Activated CD8-positive, alpha-beta memory T cell treated with anti-CD3 and anti-CD28 coated beads, Interleukin-2, amount 50 U/mL, for 48 hours (primary cell): ENCODE measurements at places on chromosomes 2 and 18.
A peak's percentile ranks its signal among the peaks of the same experiment; 100 is the strongest.

DNA sequence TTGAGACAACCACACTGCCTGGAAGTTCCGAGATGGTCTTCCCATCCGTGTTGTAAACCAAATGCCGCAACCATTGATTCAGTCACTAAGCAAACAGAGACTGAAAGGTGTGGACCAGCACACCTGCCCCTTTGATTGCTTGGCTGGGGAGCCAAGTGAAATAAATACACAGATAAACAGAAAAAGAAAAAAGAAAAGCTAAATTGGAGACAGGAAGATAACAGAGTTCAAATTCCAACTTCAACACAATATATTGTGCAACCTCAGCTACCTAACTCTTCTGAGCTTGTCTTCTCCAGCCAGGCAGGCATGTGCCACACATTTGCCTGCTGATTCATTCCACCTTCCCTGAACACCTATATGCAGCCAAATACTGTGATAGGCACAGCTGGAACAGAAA lies 110.9 kb downstream of the PID1 start:
- DNase-seq, result no peak

DNA sequence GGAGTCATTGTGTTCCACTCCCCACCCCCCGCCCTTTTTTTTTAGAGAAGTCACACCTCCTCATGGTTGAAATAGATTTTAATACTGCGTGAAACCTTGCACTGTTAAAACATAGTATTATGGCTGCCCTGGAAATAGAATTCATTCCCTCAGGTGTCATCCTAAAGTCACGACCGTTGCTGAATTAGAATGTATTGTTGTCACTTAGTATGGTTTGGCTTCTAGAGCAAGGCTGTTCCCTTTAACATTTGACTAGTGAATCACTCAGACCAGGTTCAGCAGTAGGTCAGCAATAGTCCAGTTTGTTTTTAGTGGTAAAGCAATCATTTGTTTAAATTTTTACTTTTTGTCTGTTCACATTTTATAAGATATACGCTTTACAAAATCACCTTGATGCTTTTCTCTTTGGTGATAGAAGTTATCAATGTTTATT lies 1.2 kb downstream of the BABAM2 start:
- DNase-seq, result no peak

GRCh38 chr2:96231316-96231715 lies 22.7 kb upstream of the STARD7 start:
- no peak for DNase-seq

- DNase-seq, result peak; percentile 69
These were observed 502 bp downstream of the TUBB6 start for GRCh38 chr18:12308386-12309100.

DNA sequence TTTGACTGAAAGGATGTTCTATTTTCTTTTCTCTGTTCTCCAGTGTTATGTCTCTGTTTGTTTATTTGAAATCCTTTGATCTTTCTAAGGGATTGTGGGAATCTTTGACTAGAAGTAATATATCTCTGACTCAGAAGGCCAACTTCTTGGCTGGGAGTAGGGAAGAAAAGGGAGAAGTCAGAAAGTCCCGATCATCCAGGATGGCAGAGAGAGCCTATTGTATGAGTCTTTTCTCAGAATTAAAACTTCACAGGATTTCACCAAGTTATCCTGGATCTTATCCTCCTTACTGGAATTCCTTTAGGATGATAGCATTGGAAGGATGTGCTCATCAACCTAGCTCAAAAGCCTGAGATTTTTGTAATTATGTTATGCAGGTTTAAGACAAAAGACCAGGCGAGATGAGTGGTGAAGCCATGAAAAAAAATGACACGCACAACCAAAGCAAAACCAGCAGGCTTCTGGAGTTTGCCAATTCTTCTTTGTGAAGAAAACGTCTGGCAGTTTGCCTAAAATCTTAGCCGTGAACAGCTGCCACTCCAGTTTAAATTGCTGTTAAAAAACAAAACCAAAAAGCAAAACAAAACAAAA lies 383.6 kb upstream of the SMIM21 start:
- DNase-seq, result no peak

GRCh38 chr2:24432735-24433134 lies 58.3 kb upstream of the NCOA1 start:
- DNase-seq, result no peak

DNA sequence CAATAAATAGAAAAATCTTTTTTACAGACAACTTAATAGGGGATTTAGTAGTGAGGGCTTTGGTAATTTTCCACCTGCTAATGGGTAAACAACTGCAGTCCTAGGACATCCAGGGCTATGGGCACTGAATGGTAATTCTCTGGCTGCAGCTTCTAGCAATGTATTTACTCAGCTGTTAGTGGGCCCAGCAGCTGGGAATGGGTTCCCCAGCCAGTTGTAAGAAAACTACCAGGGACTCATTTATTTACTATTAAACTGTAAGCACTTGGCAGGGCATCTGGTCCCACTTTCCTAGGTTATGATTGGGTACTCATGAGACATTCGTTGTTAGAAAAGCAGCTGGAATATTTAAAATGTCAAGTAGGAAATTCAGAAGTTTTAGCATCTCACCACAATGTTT lies 363.8 kb upstream of the TRIB2 start:
- DNase-seq, result no peak

DNA sequence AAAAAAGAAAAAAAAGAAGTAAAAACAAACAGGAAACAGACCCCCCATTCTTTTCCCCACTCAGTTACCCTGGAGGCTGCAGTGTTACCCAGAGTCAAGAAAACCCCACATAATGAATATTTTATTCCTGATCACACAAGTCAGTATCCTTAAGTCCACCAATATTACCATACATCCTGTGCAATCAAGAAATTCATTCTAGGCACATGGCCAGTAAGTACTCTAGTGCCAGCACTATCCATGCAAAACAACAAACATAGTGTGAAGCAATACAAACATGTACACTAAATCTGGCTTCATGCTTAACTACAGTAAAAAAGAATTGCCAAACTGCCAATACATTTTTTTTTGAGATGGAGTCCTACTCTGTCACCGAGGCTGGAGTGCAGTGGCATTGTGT lies 111.6 kb downstream of the FAM168B start:
- DNase-seq, result no peak

- DNase-seq, result no peak
These were observed 111.1 kb upstream of the CAB39 start for GRCh38 chr2:230601510-230601909.

- DNase-seq, result no peak
These were observed 211.8 kb downstream of the PLCL1 start for GRCh38 chr2:198016243-198016642.

DNA sequence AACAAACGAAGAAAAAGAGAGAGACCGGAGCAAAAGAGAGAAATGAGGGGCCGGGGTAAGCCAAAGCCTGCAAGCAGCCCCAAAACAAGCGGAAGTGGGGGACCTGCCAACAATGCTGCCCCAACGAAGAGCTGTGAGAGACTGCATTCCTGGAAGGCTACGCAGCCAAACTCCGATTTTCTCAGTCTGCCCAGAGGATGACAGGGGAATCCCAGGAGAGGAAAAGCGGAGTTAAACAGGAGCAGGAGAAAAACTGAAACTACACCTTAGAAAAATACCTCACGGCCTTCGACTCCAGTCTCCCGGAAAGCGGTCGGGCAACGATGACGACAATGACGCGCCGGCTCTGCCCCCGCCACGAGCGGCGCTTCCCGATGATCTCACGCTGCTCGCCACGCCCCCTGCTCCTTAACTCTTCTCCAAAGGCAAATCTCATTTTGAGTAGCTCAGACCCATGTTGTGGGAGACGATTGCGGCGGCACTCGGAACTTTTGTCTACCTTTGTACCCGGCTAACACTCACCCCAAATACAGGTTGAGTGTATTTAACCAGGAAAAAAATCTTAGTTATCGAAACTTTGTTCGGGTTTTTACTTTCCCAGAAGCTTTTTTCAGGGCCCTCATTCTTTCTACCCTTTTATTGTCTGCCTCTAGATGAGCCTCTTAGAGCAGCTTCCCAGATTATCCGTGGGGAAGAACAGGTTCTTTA lies at the start of gene C1D:
C1D (minus strand) TSS at position 325 of the 708 bp plus-strand sequence. CDS start 15,694 bp downstream, outside the sequence.
- DNase-seq, result peak; percentile 97

DNA sequence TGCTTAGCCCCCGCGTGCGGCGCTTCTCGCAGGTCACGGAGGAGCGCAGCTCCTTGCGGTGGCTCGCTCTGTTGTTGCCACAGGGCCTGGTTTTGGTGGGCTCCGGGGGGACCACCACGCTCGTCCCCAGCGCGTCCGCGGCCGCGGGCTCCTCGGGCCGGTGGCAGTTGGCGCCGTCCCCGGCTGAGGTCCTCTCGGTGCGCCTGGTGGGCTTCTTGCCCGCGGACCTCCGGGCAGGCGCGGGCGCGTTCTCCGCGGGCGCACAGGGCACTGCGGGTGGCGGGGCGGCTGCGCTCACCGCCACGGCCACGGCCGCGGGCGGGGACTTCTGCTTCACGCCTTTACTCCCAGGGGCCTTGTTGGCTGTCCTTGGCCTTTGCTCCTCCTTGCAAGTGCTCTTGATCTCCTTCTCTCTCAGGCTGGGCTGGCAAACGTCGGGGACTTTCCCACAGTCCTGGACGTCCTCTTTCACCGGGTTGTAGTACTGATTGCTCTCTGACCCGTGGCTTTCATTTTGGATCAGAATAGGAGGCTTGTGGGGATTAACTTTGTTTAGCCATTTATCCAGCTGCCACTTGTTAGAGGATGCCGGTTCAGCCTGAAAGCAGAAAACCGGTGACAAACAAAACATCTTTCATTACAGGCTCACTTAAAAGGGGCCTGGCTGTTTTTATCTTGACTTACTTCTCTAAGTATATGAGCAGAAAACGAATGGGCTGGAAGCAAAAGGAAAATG lies 104.0 kb upstream of the REV1 start:
- DNase-seq, result no peak

- no peak for DNase-seq
These were observed 25.3 kb upstream of the IL1RL1 start for GRCh38 chr2:102286041-102286440.

DNA sequence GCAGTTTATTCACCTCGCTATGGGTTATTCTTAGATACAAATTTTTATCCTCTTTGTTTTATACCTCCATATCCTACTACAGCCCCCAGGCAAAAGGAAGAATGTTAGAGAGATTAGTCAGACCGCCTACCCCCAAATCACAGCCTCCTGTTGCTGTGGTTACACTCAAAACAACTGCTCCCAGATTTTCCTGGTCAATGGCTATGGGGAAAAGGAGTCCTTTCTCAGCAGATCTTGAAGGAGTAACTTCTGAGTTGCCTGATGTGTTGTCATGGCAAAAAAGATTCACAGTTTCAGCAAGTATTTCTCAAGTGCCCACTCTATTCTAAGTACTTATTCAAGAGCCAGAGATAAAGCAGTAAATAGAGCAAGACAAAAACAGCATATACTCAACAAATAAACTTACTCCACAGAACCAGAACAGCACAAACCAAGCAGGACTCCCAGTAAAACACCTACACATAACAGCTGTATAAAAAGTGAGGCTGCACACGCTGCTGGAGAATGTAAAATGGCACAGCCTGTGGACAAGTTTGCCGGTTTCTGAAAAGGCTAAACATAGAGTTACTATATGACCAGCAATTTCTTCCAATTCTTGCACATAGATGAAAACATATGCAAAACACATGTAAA lies 104.8 kb downstream of the NOL10 start:
- no peak for DNase-seq

GRCh38 chr2:75211266-75211770 lies 12.0 kb upstream of the TACR1 start:
- no peak for DNase-seq

DNA sequence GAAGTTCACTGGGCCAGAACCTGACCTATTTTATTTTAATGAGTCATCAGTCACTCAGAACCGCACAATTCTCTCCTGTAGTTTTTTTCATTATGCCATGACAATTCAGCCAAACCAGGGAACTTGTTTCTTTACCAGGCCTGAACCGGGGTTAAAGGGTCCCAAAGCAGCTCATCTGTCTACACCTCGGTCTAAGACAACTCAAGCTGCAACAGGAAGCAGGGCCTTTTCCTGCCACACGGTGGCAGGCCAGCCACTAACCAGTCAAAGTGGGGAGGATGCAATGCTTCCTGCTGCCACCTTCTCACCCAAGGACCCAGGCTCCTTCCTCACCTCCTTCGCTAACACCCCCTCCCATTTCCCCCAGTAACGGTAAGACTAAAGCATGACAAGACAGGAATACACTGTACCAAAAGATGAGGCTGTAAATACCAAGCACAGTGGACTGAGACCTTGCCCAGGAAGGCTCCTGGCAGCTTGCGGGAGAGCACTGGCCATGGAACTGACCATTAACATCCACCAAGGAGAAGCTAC lies 56.7 kb upstream of the ACKR3 start:
- peak; percentile 76 for DNase-seq

GRCh38 chr2:28895189-28895893 lies 874 bp downstream of the WDR43 start:
- DNase-seq, result peak; percentile 78

DNA sequence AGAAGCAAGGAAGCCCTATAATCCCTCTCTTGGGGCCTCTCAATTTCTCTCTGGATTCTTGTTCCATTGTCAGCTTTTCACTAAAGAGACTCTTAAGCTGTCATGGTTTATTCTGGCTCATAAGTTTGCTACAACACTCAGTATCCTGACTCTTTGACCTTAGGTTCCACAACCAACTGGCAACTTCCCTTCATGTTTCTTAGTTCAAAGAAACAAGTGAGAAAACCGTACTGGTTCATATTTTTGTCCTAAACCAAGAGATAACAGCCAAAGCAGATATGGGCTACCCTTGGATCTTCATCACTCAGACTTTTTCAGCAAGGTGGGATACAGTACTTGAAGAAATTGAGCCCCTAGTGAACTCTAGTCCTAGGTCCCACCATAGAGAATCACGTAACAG lies 109.9 kb upstream of the CRIM1 start:
- DNase-seq, result no peak
